ENCODE measurements at places on chromosomes 3 and 15.

- no peak for DNase-seq
These were observed 666 bp upstream of the FAM219B start for GRCh38 chr15:74907163-74907870.

DNA sequence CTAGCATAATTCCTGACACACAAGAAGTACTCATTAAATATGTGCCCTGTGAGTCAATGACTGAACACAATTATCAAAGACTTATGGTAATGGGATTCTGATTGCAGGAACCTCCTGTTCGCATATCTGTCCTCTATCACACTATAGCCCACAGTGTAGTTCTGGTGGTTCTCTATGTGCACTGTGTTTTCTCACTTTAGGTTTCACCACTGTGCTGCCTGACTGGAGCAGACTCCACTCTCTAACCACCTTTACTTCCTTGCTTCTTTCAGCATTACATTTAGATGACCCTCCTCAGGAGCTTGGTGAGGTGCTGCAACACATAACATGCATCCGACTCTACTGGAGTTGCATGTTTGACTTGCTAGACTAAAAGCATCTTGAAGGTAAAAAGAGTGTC, 777.1 kb downstream of the SQOR start:
- DNase-seq: no peak

GRCh38 chr3:66068255-66068654, 29.5 kb upstream of the MAGI1 start:
- no peak for DNase-seq

DNA sequence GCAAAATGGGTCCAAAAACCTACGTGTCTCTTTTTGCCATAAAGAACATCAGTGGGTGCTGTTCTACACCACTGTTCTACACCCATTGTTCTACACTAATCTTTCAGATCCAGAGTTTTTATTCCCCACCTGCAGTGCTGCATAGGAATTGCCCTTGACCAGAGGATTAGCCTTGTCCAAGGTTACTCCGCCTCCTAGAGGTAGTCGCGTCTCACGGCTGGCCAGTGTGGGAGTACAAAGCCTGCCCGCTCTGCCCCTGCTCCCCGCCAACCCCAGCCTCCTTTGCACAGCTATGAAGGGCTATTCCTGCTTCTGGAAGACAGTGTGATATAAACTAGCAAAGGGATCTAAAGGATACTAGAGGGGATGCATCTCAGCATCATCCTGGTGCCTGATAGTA, 222.1 kb upstream of the LMCD1 start:
- no peak for DNase-seq

DNA sequence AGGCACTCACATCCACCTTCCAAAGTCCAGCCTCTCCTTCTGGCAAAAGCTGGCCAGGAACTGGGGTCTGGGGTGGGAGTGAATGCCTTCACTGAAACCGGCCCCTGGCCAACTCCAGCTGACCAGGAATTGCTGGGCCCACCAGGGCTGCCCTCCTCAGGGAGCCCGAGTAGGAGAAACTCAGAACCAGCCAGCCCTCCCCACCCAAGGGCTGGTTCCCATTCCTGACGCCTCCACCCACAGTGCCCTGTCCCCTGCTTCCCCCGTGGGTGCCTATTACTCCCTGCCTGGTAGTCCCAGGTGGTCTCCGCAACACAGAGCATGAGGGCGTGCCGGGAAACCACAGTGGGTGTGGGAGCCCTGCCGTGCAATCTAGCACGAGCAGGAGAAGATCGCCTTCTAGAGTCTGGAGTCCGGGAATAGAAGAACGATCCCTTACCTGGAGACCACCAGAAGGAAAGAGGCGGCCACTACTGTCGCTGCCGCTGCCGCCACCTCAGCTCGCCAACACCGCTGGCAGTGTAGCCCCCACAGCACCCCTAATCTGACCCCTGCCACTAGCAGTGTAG, 178.8 kb downstream of the POTEB3 start:
- no peak for DNase-seq

DNA sequence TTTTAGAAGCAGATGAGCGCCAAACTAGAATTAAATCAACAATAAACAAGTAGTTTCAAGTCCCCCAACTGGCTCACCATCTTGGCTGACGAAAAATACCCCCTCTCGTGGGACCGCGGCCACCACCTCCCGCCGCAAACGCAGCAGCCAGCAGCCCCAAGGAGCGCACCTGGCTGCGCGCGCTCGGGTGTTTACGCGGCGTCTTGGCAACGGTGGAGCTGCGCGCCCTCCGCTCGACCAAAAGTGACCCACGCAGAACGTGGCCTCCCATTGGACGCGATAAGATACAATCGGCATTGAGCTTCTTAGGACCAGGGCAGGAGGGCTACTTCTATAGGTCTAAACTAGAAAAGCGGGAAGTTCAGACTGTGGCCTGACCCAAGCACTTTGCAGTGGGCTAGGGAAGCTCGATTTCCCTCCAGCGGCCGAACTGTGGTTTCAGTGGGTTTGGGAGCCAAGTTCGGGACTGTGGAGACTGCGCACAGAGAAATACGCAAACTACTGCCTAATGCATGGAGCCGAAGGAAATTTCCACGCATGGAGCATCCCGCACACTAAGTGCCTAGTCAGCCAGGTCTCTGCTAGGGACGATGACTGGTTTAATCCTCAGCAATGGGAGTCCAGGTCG, at the start of gene MNS1:
Gene MNS1 (minus strand): TSS at position 245 of the 628 bp plus-strand sequence. CDS start 165 bp downstream, at position 80.
- peak; percentile 92 for DNase-seq

GRCh38 chr3:135349254-135349948, 554.3 kb downstream of the EPHB1 start:
- DNase-seq: no peak

GRCh38 chr3:67765575-67765974, 111.2 kb upstream of the SUCLG2 start:
- DNase-seq: peak; percentile 4

DNA sequence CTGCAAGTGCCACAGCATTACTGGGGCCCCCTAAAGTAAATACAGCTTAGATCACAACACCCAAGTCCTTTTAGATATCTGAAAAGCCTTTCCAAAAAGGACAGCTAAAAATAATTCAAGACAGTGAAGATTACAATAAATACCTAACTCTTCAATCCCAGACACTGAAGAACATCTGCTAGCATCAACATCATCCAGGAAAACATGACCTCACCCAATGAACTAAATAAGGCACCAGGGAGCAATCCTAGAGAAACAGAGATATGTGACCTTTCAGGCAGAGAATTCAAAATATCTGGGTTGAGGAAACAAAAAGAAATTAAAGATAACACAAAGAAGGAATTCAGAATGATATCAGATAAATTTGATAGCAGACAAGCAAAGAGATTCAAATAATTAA, 71.7 kb upstream of the TTC14 start:
- no peak for DNase-seq

- DNase-seq: peak; percentile 60
These were observed 1.4 kb downstream of the FOXP1 start for GRCh38 chr3:71582036-71582611.

DNA sequence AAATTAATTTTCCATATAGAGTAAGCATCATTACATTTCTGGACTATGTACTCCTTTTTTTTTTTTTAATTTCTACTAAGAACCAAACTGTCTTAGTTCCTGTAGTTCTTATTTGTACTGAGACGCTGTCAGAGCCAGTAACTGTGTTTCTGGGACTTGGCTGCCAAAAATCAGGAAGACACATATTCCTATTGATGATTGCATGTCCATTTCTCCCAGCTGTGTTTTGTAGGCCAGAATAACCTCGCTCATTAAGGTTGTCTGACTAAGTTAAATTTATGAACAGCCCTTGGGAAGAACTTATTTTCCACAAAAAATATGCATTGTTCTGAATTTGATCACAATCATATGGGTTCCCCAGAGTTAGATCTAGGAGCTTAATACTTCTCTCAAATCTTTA, 29.5 kb downstream of the PLSCR5 start:
- no peak for DNase-seq

DNA sequence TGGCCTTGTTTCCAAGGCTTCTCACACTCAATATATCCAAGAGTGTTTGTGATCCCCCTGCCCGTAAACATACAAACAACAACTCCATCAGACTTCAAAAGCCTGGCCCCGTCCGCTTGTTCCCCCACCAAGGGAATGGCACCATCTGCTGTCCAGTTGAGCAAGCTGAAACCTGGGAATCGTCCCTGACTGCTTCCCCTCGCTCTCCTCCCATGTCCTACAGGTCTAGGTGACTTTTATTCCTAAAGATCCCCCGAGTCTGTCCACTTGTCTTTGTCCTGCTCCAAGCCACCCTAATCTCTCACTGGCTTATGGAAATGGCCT, 27.9 kb upstream of the FAM174B start:
- peak; percentile 18 for DNase-seq

DNA sequence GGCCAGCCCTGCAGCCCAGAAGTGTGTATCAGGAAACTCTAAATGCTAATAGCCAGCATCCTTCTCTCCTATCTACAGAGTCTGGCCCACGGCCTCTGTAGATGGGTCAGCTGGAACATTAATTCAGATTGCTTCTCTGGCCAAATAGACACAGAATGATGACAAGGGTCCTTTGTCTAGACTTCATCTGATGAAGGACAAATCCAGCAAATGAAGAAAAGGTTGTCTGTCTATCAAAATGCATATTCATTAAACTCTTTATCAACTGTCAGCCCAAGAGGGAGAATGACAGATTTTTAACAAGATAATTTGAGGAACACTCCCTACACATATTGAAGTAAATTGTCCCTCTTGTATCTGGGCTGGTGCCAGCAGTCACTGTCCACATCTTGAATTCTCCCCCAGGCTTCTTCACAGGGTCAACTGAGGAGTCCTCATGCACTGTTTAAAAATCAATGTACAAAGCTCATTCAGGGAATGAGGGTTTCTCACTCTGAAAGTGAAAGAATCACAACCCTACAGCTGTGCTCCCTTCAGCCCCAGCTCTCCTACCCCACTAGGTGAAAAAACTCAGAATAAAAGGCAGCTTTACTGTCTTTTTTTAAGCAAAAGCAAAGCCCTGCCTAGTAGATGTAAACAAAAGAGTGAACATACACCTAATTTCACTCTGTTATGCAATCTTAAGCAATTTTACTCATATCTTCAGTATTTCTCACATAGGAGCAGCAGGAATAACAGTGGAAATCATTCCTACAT, 507.7 kb downstream of the IGSF11 start:
- no peak for DNase-seq

DNA sequence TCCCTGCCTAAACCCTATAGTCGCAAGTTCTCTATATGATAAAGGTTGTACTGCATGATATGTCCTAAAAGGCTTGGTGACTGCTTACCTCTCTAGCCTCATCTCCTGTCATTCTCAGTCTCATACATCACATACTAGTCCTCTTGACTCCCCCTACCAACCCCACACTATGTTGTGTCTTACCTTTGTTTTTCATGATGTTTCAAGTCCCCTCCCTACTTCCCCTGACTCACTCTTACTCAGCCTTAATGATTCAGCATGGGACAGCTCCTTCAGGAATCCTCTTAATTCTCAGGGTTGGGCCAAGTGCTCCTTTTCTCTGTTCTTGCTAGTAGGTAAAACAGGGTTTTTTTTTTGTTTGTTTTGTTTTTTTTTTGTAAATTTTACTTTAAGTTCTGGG, 49.6 kb downstream of the SLMAP start:
- peak; percentile 89 for DNase-seq

DNA sequence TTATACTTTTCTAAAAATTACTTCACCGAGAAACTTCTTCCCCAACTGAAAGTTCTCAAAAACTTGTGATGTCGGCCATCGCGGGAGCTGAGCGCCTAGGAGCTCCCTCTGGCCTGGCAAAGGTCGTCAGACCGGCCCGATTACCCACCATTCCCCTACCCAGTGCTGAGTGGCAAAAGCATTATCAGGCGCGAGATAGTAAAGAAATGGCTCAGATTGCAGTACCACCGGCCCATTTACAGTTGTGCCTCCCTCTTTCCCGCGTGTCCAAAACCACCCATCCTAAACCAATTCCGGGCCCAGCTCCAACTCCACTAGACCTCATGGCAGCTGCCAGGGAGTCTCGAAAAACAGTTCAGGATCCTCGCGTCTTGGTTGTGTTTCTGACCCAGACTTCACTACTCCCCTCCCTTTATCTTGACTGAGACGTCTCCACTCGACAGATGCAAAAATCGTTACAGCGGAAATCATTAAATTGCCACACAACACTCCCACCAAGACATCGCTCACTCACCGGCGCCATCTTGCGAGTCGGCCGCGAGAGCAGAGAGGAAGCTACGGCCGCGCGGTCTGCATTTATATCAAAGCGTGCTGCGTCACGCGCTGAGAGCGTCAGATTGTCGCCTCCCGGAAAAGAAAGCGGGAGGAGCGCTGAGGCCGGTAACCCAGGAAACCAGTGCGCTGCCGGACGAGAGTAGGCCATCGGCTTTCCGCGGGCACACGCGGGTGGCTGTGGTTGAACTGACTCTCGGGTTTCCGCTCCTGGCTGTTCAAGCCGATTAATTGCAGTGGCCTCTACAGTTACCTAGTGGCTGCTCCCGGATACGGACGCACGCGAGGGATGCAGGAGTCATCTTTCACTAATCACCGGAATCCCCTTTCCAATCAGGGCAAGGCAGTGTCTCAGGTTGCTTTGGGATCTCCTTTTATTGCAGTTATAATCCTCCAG, at the start of gene RPL22L1:
Gene RPL22L1 (minus strand): TSS at position 551 of the 949 bp plus-strand sequence. CDS start 28 bp downstream, at position 523.
- peak; percentile 96 for DNase-seq

DNA sequence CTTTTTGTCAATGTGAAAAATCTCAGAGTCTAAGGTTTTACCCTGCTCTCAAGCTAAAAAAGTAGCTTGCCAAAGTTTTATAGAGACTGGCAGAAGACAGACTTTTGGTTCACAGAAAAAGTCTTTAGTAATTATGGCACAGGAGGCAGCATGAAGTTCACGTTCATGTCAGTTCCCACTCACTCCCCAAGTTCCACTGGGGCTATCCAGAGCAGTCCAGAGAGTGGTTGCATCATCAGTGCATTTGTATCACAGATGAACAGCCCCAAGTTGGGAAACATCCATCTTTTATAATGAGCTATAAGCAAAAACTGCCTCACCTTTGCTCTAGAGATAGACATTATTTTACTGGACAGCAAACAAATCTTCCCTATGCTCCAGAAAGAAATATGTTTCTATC, 454.1 kb upstream of the AGTR1 start:
- DNase-seq: no peak

GRCh38 chr3:16801223-16801622, 83.5 kb upstream of the PLCL2 start:
- no peak for DNase-seq

GRCh38 chr15:40877694-40878093, 3.7 kb upstream of the RHOV start:
- DNase-seq: peak; percentile 47

DNA sequence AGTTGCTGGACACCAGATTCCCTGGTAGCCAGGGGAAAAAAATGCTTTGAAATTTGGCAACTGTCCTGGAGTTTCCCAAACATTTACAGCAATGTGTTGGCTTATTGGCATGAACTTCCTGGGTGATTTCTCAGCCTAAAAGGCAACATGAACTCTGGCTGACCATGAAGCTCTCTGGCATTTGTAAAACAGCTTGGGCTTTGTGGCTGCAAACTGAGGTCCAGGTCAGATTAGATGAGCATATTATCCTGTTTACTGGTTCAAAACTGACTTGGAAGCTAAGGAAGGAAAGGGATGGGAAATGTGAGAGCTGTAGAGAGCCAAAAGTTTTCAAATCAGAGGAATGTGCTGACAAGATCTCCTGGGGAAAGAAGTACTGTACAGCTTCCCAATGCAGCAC, 139.0 kb downstream of the P3H2 start:
- DNase-seq: peak; percentile 88
